ENCODE measurements at places on chromosomes 3 and 15.

DNA sequence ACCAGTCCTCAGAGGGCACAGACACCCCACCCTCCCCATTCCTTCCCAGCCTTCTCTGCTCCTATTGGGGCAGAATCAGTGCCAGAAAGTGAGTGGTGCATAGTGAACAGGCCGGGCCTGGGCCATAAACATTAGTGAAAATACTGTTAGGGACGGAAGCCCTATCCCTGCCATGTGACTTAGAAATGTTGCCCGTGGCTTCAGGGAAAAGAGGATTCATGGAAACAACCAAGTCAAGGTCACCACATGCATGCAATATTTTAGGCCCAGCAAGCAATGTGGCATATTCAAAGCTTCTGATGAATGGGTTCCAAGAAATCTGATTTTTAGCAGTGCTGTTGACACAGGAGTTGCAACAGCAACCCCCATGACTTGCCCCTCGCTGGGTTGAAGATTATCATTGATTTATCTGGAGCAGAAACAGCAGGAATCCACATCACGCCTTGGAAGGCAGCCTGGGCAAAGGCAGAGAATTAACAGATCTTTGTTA is 52.3 kb downstream of the CCNL1 start:
- DNase-seq: no peak

- no peak for DNase-seq
Observed at GRCh38 chr15:96042734-96043224, 287.7 kb upstream of the NR2F2 start.

DNA sequence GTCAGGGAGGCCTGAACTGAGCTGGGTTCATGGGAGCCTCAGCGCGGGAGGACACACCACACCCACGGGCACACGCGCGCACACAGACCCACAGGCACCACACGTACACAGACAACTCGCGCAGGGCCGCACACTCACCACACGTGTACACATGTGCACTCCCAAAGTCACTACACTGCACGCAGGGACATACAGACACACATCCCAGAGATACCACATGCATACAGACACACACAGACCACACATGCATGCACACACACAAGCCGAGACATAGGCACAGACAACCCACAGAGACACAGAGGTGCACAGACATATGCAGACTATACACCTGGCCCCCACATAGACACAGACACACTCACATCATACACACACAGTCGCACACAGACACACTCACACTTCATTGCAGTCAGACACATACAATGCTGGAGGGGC is 1.1 kb upstream of the MGLL start:
- no peak for DNase-seq

GRCh38 chr3:59749291-59749690 is 699.5 kb upstream of the CFAP20DC start:
- no peak for DNase-seq

- no peak for DNase-seq
Observed at GRCh38 chr3:63934041-63934866, 22.1 kb upstream of the SCAANT1 start.

GRCh38 chr15:32943711-32944110 is 225.9 kb downstream of the GREM1 start:
- no peak for DNase-seq

- DNase-seq: peak; percentile 13
Observed at GRCh38 chr3:107985496-107985895, 105.3 kb downstream of the CD47 start.

DNA sequence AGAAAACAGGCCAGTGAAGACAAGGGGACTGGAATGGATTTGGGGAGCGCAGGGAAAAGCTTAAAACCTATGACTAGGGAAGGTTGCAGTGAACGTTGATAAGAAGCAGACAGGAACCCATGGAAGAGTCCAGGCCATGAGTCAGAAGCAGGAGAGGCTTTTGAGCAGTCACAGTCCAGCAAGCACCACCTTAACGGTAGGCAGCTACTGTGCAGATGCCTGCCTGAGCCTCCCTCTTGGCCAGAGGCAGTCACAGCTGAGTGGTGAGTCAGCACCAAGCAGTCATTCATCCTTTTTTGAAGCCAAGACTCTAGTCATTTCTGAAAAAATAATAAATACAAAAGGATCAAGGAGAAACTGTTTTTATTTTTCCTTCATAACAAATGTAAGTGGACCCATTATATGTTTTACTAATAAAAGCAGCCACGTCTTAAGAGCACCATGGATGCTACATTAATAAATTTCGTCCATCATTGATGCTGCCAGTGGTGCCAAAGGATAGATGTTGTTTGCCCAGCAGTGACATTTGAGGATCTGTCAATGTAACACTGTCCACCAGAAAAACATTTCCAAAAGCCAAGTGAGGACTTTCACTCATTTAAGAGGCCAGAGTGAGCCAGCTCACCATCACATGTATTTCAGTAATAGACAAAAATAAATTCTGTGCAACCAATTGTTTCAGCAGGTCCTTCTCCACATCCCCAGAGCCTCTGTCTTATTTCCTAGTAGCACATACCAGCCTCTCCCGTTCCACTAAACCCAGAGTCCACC is 42.1 kb upstream of the ACTC1 start:
- no peak for DNase-seq

DNA sequence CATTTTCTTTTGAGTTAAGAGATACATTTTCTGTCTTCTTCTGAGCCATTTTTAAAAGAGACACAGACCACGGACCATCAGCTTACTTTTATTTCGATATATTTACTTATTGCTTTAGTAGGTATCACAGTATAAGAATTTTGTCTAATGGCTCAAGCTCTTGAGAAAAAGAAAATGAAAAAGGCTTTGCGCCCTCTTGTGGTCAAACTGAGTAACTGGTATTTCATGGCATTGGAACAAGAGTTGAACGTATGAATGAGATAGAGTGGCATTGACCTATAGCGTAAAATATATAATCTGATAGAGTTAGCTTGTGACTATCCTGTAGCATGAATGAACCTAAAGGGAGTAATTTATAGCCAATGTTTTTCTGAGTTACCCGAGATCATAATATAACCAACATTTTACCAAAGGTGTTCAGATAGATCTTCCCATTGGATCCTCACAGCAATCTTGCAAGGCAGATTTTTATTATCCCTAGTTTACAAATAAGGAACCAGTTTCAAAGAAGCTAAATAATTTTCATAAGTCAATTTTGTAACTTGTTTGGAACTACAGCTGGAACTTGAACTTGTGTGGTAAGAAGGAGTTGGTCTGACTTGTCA is 154.6 kb downstream of the POLR2M start:
- DNase-seq: no peak

DNA sequence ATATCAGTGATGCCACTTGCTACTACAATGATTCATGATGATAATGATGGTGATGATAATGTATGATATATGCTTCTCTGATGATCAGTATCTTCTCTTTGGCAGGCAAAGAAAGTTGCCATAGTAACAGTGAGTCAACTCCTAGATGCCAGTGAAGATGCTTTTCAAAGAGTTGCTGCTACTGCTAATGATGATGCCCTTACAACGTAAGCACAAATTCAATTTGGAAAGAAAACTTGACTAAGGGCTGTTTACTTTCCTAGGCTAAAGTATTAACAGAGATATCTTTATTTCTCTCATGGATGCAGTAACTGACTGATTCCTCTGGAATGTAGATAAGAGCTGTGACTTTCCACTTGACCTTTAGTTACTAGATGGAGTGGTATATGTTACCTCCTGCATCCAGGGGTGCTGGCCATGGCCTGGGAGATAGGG is 27.8 kb downstream of the ADGRG7 start:
- DNase-seq: no peak

DNA sequence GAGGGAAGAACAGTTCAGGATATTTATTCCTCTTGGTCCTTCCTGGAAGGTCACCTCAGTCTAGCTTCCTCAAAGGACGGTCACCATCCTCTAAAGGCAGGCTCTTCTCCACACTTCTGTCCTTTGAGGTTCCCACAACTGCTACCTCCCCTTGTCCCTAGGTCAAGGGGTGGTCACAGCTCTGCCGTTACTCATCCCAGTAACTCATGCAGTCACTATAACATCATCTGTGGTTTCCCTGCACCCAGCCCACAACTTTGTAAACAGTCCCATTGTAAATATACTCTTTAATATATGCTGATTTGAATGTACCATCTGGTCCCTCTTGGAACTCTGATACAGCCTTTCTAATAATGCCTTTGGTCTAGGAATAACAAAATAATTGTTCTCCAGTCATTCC is 887.4 kb downstream of the FHIT start:
- DNase-seq: no peak

DNA sequence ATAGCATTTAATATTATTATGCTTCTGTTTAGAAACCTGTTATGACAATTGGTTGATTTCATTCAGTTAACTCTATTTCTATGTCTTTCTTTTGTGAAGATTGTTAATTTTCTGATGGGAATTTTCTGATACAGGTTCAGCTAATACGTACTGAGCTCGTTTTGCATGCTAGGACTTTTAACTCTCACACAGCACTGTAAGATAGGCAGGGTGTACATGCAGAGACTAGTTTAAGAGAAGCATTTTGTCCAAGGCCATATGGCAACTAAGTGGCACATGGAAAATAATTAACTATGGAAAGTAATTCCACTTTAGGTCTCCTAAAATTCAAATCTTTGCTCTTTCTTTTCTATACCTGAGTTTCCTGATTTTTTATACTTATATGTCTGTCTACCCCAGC is 81.9 kb downstream of the IL1RAP start:
- no peak for DNase-seq

- DNase-seq: no peak
Observed at GRCh38 chr3:28206479-28206878, 34.9 kb upstream of the CMC1 start.

DNA sequence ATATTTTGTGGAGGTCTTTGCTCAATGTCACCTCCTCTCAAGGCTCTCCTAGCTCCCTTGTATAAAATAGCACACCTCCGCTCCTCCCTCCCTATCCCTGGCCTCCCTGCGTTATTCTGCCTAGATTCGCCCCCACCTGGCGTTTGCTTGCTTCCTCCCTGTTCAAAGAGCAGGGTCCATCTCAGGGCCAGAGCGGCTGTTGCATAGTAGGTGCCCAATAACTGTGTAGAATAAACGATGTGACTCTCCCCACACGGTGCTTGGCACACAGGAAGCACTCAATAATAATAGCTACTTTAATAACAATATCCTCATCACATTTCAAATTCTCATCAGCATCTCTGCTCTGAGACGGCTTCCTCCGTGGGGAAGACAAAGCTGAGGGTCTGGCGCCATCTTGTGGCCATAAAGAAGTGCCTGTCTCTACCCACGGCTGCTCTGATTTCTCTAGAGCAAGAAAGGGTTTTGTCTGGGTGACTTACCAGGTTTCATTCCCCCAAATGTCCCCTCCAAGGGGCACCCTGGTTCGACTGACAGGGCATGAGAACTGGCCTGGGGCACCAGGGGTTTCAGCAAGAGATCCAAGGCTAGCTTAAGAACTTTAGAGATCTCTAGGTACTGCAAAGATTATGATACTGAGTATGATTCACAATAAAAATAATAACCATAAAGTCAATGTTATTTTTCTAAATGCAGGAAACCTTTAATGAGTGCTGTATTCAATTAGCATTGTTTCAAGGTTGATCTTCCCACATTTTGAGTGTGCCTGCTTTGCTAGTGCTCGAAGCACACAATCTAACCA is 16.1 kb downstream of the CD276 start:
- DNase-seq: peak; percentile 46

DNA sequence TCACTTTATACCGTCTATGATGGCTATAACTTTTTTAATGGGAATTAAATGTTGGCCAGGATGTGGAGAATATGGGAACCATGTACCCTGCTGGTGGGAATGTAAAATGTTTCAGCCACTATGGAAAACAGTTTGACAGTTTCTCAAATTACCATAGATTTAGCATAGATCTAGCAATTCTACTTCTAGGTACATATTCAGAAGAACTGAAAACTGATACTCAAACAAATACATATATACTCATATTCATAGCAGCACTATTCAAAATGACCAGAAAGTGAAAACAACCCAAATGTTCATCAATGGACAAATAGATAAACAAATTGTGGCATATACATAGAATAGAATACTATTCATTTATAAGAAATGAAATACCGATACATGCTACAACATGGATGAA is 539.4 kb downstream of the IGSF11 start:
- DNase-seq: no peak

- no peak for DNase-seq
Observed at GRCh38 chr15:98845138-98845884, 162.3 kb downstream of the PGPEP1L start.

DNA sequence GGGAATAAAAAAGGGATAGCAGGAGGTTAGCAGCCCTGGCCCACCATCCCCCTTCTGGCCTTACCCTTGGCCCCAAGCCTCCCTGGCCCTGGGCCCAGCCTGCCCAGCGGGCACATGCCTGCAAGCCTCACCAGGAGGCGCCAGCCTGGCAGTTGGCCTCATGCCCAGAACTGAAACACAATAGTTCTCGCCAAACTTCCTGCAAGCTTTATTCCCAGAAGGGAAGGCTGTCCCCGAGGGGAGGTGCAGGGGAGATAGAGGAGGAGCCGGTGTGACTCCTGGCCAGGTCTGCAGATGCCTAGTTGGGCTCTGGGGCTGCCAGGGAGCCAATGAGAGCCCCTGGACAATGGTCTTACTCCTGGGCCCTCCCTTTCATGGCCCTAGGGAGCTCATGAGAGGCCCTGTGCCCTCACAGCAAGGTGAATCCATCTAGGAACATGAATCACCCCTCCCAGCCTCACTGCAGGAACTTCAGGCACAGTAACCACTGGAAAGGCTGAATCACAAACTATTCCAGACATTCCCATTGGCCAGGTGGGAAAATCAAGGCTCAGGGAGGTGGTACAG is 4.0 kb downstream of the CCDC33 start:
- no peak for DNase-seq

DNA sequence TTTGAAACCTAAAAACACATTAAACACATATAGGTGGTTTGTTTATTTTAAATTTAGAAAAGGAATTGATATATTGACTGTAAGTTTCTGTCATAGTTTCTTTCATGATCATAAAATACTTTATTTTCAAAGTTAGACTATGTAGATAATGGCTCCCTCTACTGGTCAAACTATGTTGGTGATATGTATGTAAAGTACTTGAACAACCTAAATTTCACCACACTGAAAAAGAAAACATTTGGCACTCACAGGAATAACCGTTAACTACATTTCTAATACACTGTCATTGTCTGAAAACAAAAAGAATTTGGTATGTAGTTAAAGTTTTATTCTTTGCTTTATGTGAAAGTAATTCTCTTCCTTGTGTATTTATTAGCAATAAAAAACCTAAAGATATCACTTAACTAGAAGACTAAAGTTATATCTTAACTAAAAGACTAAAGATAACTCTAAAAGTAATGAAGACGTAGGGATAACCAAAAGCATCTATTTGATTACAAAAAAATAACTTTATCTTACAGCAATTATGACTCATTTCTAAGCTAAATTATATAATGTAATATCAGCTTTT is 427.5 kb downstream of the VGLL3 start:
- no peak for DNase-seq

DNA sequence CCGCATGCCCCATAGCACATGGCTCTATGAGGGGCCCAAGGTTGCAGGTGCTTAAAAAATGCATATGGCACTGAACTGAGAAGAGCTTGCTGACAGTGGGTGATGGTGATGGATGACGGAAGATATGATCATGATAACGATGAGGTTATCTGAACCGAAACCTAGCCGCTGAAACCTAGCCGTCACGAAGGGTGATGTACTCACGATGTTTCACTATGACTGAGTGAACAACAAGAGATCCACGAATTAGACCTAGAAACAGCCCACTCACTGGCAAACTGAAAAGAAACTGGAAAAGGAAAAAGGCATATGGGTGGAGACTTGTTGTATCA is 57.6 kb upstream of the BCL6 start:
- peak; percentile 80 for DNase-seq

GRCh38 chr15:81760686-81761085 is 285.1 kb downstream of the MEX3B start:
- DNase-seq: no peak

Data from activated CD4-positive, alpha-beta T cell treated with anti-CD3 and anti-CD28 coated beads, Interleukin-2, amount 50 U/mL, for 24 hours (primary cell).